ENCODE measurements at places on chromosomes 16 and 17.

GRCh38 chr17:14672830-14673229, 371.9 kb downstream of the HS3ST3B1 start:
- DNase-seq = no peak

- peak; percentile 78 for DNase-seq
Observed at GRCh38 chr17:42101513-42102292, 3.4 kb upstream of the ZNF385C start.

GRCh38 chr16:70565053-70565452, 41.4 kb downstream of the SF3B3 start:
- DNase-seq = no peak

DNA sequence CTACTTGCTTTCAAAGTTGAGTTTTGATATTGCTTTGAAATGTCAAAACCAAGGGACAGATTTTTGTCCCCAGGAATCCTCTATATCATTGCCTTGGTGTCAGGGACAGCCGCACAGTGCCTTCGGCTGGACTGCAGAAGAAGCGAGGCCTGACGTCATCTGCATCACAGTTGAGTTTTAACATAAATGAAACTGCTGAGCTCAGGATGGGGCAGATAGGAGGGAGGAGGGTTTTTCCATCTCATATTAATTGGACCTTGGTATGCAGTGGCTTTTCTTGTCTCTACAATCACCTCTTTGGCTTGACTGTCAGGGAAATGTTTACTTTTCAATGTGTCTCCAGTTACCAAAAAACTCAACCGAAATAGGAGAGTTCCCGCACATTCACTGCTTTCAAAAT, 111.3 kb downstream of the AATF start:
- no peak for DNase-seq

GRCh38 chr17:33106525-33107165, 115.0 kb downstream of the SPACA3 start:
- no peak for DNase-seq

GRCh38 chr17:48724251-48725003, 1.4 kb downstream of the PRAC2 start:
- DNase-seq = peak; percentile 88

- DNase-seq = peak; percentile 94
Observed at GRCh38 chr17:8376271-8377067, at the start of gene KRABD2. Gene KRABD2 (minus strand): TSS chr17:8376704.

DNA sequence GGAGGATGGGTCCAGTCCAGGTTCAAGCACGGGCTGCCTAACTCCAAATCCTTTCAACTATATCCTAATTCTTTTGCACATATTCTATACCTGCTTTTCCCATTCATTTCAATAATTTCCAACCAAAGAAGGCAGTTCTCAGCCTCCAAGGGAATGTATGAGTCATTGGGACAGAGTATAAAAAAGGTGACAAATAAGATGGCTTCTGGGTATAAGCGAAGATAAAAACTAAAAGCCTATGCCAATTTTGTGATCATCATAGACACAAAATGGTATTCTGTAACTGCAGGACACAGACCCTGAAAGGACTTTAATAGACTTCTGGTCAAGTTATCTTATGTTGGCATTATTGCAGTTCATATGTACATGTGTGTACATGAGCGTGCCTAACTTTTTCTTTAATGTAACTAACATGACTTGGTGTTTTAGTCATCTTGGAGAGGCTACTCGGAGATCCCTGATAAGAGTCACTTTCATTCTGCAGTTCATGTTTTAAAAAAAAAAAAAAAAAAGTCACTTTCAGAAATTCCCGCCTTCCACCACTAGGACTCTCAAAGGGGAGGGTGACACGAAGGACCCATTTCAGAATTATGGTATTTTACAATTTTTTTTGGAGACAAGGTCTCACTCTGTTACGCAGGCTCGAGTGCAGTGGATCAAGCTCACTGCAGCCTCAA, 17.3 kb downstream of the COG1 start:
- no peak for DNase-seq

GRCh38 chr17:28204751-28205150, 114.2 kb upstream of the TMEM97 start:
- no peak for DNase-seq

DNA sequence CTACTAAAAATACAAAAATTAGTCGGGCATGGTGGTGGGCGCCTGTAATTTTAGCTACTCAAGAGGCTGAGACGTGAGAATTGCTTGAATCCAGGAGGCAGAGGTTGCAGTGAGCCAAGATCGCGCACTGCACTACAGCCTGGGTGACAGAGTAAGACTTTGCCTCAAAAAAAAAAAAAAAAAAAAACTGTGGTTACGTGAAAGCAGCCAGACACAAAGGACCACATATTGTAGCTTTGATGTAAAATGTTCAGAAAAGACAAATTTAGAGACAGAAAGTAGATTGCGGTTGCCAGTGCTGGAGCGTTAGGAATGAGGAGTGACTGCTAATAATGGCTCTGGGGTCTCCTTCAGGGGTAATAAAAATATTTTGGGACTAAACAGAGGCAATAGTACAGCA, 4.0 kb upstream of the MEAK7 start:
- DNase-seq = no peak

Data from left hindlimb (tissue), 1 donor.